ENCODE measurements at places on chromosomes 7 and 10.

DNA sequence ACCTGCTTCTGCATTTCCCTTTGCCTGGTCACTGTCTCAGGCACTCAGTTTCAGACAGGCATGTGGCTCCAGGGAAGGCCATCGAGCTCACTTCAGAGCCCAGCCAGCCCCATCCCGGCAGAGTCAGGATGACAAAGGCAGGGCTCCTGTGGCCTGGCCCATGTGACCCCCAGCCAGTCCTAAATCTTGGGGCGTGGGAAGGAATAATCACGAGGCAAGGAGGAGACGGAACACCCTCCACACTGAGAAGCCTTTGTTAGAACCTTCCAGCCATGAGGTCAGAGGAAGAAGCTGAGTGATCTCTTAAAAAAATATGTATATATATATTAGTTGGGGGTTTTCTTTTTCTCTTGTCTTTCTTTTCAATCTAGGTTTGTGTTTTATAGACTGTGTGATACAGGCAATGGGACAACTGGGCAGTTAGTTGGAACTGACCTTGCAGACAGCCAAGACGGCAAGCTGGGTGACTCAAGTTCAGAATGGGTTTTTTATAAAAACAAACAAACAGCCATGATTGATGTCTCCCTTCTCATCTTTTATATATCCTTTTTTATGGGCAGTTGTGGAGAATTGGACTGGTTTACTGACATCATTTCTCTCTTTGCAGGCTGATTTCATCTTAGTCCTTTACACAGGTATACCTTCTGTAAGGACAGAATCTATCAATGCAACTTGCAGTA, 60.8 kb downstream of the CHN2 start:
- DNase-seq: no peak
- peaks cover 20% of the 10 kb centered on the region for H3K4me1 ChIP-seq
- H3K27me3 ChIP-seq: no peaks in the 10 kb centered on the region
- no peaks in the 10 kb centered on the region for H3K36me3 ChIP-seq

DNA sequence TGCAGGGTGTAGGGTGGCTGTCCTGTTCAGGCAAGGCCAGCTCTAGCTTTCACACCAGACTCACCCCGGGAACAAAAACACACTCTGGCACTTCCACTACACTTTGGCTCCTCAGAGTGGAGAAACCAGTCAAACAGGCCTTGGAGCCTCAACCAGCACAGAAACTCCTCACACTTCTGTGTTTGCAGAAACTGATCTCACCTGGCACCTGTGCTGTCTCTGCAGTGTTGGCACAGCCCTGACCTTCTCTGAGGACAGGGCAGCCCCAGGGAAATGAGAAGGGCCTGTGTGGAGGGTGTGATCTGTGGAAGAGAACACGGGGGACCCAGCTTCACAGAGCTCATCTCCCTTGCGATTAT, 4.1 kb upstream of the CALML5 start:
- DNase-seq: no peak
- no peaks in the 10 kb centered on the region for H3K36me3 ChIP-seq
- H3K4me3 ChIP-seq: no peak overlapping the region
- peaks cover 69% of the 10 kb centered on the region for H3K4me1 ChIP-seq
- H3K27ac ChIP-seq: peak overlapping the region; percentile 94

DNA sequence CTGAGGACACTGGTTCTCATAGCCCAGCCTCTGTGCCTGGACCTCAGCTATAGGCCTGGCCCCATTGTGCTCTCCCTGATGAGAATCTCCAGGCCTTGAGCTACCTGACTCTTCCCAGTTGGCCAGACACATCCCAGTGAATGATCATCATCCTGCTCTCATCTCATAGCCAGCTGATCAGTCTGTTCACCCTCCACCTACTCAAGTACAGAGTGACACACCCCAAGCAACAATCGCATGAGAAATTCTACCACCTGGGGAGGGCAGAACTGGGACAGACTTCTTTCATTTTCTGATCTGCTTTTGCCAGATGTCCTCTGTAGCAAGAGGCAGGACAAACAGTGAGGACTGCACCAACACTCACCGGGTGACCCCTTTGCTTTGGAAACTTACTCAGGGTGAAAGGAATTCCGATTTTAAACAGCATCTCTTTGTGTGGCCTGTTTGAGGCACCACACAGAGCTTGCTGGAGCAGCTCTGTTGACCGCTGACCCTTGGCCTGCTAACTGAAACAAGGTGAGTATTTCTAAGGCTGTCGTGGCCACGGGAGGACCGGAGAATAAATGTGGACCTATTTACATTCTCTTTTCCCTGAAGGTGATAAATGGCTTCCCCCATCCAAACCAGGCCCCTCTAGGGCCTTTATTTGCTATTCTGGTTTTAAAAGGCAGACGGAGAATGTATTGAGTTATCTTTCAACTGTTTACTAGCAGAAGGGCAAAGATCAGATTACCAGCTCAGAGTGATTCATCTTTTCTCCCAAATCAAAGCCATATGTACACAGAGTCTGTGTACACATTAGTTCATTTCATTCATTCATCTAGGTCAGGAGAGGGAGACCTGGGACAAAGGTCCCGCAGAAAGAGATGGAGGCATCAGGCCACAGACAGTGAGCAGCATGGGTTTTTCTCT, 181.4 kb upstream of the TNS3 start:
- H3K27me3 ChIP-seq: no peaks in the 10 kb centered on the region
- DNase-seq: no peak
- peaks cover 60% of the 10 kb centered on the region for H3K4me1 ChIP-seq
- H3K27ac ChIP-seq: peak overlapping the region; percentile 94
- no peaks in the 10 kb centered on the region for H3K36me3 ChIP-seq

GRCh38 chr10:282294-283139, 147.3 kb downstream of the ZMYND11 start:
- no peaks in the 10 kb centered on the region for H3K27me3 ChIP-seq
- peaks cover 54% of the 10 kb centered on the region for H3K36me3 ChIP-seq

DNA sequence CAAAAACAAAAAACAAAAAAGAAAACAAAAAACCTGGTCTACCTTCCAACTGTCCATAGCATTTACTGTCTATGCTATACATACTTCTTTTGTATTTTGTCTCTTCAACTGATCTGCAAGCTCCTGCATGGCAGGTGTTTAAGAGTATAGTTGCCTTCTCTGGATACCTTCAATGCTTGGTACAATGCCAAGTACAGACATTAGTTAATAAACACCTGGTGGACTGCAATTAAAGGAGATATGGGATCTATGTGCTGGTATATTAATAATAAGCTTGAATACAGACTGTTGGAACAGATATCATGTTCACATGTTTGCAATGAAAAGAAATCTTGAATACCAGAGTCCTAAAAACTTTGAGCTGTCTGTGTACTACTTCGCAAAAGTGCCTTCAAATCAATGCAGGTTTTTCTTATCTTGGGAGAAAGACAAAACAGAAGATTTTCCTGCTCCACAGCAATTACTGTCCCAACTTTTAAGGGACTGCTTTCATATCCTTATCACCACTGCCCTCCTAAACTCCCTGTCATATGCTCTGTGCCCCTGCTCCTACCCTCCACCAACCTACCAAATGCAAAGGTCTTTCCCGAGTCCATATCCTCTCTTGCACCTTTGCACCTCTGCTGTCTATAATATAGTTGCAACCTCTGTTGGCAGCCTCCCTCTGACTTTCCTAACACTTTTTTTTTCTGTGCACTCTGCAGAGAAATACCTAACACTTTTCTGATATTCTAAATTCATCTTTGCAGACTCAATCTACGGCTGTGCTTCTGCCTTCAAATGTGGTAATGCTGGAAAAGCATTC, 85.1 kb downstream of the DNMBP start:
- DNase-seq: no peak
- no peak overlapping the region for H3K4me3 ChIP-seq
- peak overlapping the region; percentile 55 for H3K27ac ChIP-seq
- peaks cover 62% of the 10 kb centered on the region for H3K4me1 ChIP-seq
- peaks cover 17% of the 10 kb centered on the region for H3K36me3 ChIP-seq

DNA sequence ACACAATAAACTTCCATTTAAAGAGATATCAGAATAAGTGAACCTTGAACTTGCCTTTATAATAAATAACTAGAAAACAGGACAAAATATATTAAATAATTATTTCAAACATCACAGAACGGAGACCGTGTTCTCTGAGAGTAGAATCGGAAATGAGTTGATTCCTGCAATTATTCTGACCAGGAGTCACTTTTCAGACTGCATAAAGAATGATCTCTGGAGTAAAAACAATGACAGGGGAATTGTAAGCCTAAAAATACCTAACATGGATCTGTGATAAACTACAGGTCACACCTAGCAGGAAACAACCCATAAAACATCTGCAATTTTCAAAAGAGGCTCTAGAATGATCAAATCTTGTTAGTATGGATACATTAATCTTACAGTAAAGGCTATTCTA, 577.5 kb upstream of the SORCS1 start:
- no peaks in the 10 kb centered on the region for H3K27me3 ChIP-seq
- H3K4me1 ChIP-seq: no peaks in the 10 kb centered on the region
- H3K27ac ChIP-seq: no peak overlapping the region
- H3K36me3 ChIP-seq: no peaks in the 10 kb centered on the region

DNA sequence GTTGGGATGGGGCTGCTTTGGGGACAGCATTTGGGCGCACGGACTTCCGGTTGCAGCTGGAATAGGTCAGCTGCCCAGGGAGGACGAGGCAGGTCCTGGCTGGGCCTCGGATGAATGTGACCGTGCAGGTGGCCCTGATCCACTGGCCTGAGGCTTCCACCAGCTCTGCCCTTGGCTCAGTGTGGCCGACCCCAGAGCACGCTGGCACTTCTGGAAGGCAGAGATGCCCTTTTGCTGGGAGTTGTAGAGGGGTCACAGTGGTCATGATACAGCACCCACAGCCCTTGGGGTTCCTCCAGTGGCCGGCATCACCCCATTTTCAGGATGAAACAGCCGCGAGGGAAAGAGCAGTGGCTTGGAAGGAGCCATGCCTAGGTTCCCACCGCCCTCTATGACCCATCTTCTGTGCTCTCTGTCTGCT, 19.0 kb downstream of the ADCY1 start:
- no peak overlapping the region for H3K4me3 ChIP-seq
- no peaks in the 10 kb centered on the region for H3K4me1 ChIP-seq
- no peak for DNase-seq
- no peaks in the 10 kb centered on the region for H3K27me3 ChIP-seq

GRCh38 chr7:20861468-20861867, 74.8 kb upstream of the SP8 start:
- no peaks in the 10 kb centered on the region for H3K4me1 ChIP-seq
- DNase-seq: no peak
- no peaks in the 10 kb centered on the region for H3K36me3 ChIP-seq
- no peak overlapping the region for H3K4me3 ChIP-seq
- no peak overlapping the region for H3K27ac ChIP-seq

- no peaks in the 10 kb centered on the region for H3K4me1 ChIP-seq
- H3K36me3 ChIP-seq: no peaks in the 10 kb centered on the region
- no peak overlapping the region for H3K27ac ChIP-seq
- H3K27me3 ChIP-seq: no peaks in the 10 kb centered on the region
These were observed 224.5 kb upstream of the INHBA start for GRCh38 chr7:41927380-41927779.

- H3K36me3 ChIP-seq: no peaks in the 10 kb centered on the region
- peaks cover 10% of the 10 kb centered on the region for H3K4me1 ChIP-seq
- peak within 1 kb of the TSS; percentile 68 for H3K4me3 ChIP-seq
- peak; percentile 76 for DNase-seq
These were observed at the start of gene STEAP2 for GRCh38 chr7:90211391-90212148. Gene STEAP2 (plus strand): TSS chr7:90211740. CDS start chr7:90225083, 13,343 bp downstream.

DNA sequence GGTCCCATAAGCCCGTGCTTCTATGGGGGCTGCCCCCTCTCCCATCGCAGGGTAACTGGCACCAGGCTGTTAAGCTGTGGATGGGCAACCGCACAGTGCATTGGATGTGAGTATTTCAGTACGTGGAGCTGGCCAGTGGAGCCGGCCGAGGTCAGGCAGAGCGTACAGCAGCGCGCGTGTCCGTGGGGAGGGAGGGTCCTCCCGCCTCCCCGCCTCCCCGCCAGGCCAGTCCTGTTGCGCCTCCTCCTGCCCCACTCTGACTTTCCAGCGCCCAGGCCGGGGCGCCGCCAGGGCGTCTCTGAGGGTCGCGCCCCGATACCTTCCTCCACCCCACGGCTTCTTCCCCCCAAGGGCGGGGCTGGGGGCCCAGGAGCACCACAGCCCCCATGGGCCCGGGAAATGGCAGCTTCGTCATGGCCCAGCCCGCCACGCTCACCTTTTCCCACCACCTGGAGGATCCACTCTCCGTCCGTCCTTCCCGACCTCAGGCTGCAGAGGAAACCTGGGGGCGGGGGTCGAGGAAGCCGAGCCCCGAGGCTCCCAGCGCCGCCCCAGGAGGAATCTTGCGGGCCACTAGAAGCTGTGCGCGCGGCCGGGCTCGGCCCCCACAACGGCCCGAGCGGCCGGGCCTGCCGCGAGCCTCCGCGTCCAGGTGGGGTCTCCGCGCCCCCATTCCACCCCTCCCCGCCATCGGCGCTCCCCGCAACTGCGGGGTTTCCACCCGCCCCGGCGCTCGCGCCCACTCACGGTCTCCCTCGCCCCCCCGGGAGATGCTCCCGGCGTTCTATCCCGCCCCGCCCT, 831 bp upstream of the PFKP start:
- peaks cover 14% of the 10 kb centered on the region for H3K4me1 ChIP-seq
- no peak for DNase-seq
- no peak overlapping the region for H3K27ac ChIP-seq
- H3K4me3 ChIP-seq: peak overlapping the region; percentile 63
- H3K36me3 ChIP-seq: peaks cover 3% of the 10 kb centered on the region
- H3K27me3 ChIP-seq: peaks cover 28% of the 10 kb centered on the region

- peaks cover 52% of the 10 kb centered on the region for H3K4me1 ChIP-seq
- H3K4me3 ChIP-seq: no peak overlapping the region
- no peak overlapping the region for H3K27ac ChIP-seq
These were observed 43.0 kb downstream of the NT5C2 start for GRCh38 chr10:103149991-103150622.

GRCh38 chr7:5248201-5248885, 34.4 kb upstream of the SLC29A4 start:
- H3K4me1 ChIP-seq: peaks cover 4% of the 10 kb centered on the region
- no peak overlapping the region for H3K4me3 ChIP-seq
- no peaks in the 10 kb centered on the region for H3K27me3 ChIP-seq
- no peaks in the 10 kb centered on the region for H3K36me3 ChIP-seq
- peak; percentile 35 for DNase-seq

GRCh38 chr10:35201234-35201633, 74.6 kb downstream of the CREM start:
- no peak overlapping the region for H3K4me3 ChIP-seq
- H3K27me3 ChIP-seq: no peaks in the 10 kb centered on the region
- H3K36me3 ChIP-seq: no peaks in the 10 kb centered on the region
- peaks cover 7% of the 10 kb centered on the region for H3K4me1 ChIP-seq

DNA sequence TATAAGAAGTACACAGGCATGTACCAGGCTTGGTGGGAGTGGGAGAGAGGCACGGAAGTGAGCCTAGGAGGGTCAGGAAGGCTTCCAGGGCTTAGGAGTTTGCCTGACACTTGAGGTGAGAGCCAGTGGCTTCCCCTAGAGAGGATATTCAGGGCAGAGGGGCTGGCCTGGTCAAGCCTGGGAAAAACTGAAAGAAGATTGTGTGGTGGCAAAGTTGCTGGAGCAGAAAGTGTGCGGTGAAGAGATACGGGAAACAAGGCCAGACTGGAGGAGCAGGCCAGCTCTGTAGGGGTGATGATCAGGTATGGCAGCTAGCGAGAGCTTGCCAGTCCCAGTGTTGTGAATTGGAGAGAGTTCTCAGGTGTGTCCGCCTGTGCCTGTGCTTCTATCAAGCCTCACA, 129.9 kb downstream of the CCNY start:
- no peaks in the 10 kb centered on the region for H3K27me3 ChIP-seq
- peaks cover 19% of the 10 kb centered on the region for H3K4me1 ChIP-seq
- H3K4me3 ChIP-seq: no peak overlapping the region
- DNase-seq: no peak

All from mesothelial cell of epicardium (in vitro differentiated cells).